ENCODE measurements at places on chromosomes 4 and X. TPM values are rescaled to one million over a fixed set of nuclear protein-coding genes. Genes with fewer than 3 reads are reported as not detected.

- DNase-seq = peak; percentile 59
Observed at GRCh38 chr4:87985097-87985886, 9.8 kb downstream of the SPP1 start.

DNA sequence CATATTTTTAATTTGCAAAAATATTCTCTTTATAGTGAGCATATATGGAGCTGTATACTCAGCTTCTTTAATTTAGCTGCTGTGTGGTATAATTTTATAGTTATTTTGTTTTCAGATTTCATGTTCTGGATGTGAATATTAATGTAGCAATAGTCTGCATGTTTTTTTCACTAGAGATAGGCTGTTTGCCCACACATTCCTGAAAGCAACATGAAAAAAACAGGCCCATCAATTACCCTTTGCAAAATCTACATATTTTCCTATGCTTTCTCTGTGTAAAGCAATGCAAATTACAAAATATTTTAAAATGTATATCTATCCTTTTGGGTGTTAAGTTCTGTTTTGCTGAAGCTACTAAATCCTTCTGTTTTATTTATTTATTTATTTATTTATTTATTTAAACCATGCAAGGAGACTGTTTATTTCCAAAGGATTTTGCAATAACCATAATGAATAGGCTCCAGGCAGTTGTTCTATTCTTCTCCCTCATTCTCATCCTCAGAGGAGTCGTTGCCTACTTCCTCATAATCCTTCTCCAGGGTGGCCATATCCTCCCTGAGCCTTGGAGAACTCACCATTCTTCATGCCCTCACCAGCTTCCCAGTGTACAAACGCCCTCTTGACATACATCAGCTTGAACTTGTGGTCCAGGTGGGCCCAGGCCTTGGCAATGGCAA is 277.1 kb downstream of the ANKRD50 start:
- no peak for DNase-seq

Gene CT55
- total RNA-seq = not detected

DNA sequence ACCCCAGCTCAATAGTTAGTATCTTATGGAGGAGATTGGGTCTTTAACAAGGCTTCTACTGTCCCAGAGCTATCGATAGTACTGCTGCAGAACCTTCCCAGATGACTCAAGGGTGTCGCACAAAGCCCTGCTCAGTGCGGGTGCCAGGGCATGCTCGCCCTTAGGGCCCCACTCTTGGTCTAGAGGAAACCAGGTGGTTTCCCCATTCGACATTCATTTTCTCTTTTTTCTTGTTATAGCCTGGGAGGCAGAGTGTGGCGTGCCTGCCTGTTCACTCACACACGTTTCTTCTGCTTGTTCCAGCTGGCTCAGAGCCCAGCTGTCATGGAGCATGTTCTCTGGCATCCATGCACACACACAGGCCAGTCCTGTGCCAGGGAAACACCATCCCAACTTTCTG is 144.5 kb downstream of the SMIM20 start:
- DNase-seq = no peak

DNA sequence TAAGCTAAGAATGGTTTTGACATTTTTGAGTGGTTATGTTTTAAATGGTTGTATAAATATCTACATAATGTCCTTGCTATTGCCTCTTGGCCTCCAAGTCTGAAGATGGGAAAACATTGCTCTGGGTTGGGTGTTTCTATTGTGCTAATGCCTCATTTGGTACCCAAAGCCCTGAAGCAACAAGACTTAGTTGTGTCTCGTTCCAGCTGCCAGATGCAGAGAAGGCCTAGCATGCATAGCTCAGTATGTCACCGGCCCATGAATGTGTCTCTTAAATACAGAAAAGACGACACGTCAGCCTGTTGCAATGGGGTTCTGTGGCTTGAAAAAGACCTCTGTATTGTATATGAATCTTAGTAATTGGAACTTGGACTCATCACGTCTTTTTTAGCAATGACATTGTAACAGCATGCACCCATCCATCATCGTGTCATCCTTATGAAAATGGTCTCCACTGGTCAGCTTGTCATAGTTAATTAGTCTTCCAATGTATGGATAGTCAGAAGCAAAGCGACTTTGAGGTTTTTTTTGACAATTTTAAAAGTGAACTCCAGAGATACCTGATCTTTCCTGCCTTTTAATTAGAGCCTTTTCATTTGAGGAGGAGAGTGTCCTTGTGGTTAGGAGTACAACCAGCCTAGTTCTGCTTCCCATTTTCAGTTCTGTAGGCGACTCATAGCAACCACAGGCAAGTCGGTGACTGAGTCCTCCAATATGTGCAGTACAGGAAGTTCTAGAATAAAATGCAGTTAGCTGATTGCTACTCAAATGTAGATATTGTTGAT is 126.4 kb upstream of the GATB start:
- no peak for DNase-seq

DNA sequence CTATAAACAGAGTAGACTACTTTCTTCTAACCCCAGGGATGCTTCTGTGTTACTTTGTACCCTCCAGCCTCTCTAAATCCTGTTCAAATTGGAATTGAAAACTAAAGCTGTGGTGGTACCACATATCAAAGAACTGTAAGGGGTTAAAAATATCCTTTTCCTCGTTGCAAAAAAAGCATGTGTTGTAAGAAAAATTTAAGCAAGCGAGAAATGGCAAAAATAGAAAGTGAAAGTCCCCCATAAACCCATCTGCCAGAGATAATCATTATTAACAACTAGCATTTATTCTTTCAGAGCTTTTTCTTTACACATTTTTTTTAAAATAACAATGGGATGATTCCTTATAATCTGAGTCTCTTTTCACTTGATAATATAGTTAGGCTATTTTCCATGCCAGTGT is 40.6 kb downstream of the TMEM164 start:
- DNase-seq = no peak

DNA sequence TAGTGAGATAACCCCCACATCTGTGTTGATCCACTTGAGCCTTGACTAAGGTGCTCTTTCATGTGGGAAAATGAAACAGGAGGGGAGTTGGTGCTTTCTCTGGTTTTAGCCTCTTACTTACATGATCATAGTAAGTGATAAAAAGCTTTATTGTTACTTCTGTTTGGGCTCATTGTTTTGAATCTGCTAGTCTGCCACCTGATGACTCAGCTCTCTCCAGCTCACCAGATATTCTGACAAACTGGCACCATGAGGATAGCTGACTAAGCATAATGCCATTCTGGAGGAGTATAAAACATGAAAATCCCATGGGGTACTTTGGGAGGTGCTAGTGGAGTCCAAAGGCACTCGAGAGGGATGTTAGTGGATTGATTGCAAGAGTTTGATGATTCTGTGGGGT is 824.0 kb downstream of the RAPGEF2 start:
- DNase-seq = no peak

DNA sequence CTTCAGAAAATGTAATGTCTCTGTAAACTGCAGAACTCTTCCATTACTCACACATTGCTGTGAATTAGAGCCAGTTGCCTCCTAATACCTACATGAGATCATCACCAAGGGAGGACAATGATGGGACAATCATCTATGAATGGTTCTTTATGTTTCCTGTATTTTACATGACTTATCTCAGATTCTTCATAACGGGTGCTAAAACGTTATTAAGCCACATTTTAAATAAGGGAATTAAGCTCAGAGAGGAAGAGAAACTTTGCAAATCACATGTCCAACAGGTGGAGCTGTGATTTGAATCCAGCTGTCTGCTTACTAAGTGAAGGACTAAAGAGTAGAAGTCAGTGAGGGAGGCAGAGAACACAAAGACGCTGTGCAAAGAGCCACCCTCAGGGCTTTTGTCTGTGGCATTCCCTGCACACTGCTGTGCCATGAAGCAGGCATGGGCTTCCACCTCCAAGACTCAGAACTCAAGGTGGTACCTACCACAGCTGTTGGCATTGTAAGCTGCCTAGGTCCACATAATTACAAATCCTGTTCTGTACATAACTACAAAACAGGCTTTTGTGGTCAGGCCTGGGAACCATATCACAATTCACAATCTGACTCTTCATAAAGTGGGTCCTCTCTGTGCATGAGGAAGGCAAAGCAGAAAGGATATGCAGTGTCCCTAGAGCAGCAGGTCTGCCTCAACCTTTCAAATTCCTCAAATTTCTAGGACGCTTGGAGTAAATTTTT is 12.8 kb downstream of the TBC1D9 start:
- DNase-seq = no peak

DNA sequence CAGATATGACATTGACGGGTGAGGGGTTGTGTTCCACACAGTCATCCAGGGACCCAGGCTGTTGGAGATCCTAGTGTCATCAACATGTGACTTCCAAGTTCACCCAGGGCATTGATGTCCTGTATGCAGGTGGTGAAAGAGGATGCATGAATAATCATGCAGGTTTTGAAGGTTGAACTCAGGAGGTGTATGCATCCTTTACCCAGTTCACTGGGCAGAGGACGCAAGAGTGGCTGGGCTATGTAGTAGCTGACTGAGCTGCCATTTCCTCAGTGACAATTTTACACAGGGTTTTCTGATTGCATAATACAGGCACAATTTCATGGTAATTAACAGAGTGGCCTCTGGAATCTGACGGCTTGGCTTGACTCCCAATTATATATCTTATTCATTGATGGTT is 323.0 kb downstream of the HS3ST1 start:
- DNase-seq = no peak
